ENCODE measurements at places on chromosomes 12 and 14.

- DNase-seq, result no peak
Observed at GRCh38 chr12:11762723-11763326, 113.4 kb downstream of the ETV6 start.

- DNase-seq, result no peak
Observed at GRCh38 chr12:78406828-78407227, 457.7 kb upstream of the SYT1 start.

DNA sequence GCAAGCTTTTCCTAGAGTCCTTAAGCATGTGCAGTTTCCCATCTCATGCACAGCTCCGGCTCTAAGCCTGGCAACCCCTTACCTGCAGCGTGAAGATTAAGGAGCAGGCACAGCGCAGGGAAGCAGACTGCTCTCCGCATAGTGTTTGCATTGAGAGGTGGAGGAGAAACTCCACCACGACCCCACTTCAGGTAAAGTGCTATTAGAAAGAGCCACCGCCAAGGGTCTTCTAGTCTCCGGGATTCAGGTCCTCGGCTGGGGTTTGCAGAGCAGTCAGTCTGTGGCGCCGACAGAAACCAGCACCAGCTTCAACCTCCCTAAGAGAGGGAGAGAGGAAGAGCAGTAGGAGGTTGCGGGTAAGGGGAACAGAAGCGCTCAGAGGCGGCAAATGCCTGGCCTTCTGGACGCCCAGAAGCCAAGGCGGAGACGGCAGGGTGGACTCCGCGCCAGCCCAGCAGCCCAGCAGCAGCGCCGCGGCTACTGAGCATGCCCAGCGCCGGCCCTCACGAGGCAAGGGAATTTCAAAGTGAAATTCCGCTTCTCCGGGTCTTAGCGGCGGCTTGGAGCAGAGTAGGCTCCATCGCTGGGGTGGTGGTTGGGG lies at the start of gene PTPRR:
Gene PTPRR, minus strand, starts transcription at position 488 of the 601 bp plus-strand sequence. Its CDS starts 348 bp downstream, at position 140.
- DNase-seq, result no peak

DNA sequence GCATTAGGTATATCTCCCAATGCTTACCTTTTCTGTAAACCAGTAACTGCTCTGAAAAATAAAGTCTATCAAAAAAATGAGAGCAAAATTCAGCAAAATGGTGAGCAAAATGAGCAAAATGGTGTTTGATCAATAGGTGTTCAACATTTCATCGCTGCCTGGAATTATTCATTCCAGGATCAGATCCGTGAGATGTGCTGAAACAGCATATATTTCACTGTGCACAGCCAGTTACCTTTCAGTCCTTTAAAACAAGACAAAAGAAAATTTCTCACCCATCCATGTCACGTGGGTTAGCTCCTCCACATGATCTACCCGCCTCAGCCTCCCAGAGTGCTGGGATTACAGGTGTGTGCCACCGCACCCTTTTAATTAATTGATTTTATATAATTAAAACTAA lies 8.1 kb upstream of the FGF23 start:
- DNase-seq, result no peak

- DNase-seq, result peak; percentile 21
Observed at GRCh38 chr14:58639842-58640484, 2.2 kb downstream of the DACT1 start.

DNA sequence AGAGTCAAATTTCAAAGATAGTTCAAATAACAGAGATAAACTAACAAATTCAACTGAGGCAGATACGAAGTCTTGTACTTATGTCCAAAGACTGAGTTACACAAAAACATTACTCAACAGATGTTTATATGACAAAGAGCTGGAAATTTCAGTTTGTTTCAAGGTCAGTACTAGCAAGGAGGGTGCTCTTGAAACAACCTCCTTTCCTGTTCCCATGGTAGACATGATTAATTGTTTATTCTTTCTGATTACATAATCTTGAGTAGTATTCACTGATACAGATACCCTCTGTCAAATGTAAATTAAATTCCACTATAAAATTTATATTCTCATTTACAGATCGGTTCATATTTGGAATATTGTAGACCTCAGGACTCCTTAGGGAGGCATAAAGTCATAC lies 23.4 kb downstream of the TSPAN8 start:
- DNase-seq, result no peak

DNA sequence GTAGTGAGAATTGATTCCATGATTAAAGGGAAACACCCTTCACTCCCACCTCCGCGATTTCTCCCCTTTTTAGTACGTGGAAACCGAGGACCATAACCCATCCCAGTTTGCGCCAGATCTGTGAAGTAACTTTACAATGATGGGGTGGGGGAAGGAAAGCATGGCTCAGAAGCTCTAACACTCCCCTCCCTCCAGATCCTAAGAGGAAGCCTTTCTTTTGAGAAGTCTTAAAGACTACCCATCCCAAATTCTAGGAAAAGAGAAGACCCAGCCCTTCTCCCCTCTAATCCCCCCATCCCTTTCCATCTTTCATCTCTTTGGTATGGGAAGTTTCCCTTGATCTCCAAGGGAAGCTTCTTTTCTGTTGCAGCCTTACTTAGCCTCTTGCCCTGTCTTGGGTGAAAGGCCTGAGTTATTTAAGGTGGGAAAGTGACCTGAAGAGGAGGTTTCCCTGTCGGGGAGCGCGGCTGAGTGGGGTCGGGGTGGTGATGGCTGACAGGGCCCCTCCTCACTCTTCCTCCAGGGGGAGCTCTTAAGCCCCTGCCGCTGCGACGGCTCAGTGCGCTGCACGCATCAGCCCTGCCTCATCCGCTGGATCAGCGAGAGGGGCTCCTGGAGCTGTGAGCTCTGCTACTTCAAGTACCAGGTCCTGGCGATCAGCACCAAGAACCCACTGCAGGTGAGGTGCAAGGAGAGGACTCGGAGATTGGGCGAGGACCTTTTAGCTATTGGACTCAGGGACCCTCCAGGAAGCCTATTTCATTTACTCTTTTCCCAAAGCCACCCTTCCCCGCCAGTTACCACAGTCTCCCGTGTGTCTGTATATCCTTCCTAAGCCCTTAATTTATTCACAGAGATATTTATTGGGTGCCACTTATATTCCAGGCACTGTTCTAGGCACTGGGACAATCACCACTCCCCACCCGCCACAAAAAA lies 1.8 kb downstream of the MARCHF9 start:
- DNase-seq, result peak; percentile 81
